CD4-positive, alpha-beta T cell treated with Interleukin-10 for 1 hour (primary cell): ENCODE measurements at places on chromosomes 13 and 19.
A peak's percentile ranks its signal among the peaks of the same experiment; 100 is the strongest.

DNA sequence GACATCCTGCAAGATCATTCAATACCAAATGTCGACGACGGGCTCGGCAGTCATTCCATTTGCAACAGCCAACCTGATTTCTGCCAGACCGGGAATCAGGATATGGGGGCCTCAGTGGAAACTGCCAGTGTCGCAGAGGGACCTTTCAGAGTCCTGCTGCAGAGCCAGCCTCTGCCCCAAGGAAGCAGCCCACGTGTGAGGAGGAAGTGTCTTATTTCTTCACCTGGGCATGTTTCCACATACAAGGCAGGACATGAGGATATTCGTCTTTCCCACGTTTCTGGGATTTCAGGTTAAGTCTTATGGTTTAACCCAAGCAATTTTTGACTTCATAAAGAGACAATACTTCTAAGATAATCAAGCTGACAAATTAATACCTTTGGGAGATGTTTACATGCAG is 69.9 kb downstream of the ABCC4 start:
- DNase-seq: no peak

- DNase-seq: peak; percentile 12
Observed at GRCh38 chr13:20412691-20413355, 112.8 kb downstream of the CRYL1 start.

DNA sequence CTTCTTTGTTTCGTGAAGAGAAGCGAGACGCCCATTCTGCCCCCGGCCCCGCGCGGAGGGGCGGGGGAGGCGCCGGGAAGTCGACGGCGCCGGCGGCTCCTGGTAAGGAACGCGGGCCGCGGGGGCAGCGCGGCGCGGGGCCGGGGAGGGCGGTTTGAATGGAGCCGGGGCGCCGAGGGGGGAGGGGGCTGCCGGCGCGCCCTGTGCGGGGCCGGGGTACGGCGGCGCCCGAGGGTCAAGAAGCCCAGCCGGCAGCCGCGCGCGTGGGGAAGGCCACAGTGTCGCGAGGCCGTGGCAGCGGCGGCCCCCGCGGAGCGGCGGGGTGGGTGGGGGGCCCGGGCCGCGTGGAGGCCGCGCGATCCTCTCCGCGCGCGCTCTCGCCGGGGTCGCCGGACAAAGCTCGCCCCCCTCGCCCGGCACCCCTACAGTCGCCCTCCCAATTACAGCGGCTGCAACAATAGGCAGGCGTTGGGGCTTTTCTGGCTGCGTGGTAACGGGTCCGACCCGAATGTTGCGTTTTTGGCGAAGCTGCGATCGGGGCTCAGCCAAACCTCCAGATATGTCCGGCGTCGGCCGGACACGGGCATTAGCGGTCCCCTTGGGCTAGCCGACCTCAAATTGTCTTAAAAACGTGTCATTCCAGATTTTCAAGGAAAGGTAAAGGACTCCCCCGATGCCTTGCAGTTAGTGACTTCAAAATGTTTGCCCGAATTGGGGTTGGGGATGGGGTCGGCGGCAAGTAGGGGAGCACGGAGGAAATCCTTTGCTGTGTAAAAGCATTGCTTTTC is 437 bp downstream of the SMARCA4 start:
- DNase-seq: no peak

DNA sequence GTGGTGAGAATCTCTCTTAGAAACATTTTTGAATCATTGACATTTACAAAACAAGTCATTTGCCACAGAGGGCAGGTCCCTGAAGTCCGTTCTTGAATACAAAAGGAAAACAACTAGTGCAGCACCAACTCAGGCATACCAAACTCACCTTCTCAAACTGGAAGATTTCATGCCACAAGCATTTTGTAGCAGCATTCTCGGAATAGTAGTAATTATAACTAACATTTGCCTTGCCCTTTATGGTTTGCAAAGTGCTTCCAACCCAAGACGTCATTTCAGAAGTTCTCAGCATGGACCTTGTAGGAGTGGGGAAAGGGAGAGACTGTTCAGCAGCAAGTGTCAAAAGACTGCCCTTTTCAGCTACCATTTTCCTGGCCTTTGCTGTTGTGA is 344.6 kb downstream of the RFC3 start:
- DNase-seq: no peak

DNA sequence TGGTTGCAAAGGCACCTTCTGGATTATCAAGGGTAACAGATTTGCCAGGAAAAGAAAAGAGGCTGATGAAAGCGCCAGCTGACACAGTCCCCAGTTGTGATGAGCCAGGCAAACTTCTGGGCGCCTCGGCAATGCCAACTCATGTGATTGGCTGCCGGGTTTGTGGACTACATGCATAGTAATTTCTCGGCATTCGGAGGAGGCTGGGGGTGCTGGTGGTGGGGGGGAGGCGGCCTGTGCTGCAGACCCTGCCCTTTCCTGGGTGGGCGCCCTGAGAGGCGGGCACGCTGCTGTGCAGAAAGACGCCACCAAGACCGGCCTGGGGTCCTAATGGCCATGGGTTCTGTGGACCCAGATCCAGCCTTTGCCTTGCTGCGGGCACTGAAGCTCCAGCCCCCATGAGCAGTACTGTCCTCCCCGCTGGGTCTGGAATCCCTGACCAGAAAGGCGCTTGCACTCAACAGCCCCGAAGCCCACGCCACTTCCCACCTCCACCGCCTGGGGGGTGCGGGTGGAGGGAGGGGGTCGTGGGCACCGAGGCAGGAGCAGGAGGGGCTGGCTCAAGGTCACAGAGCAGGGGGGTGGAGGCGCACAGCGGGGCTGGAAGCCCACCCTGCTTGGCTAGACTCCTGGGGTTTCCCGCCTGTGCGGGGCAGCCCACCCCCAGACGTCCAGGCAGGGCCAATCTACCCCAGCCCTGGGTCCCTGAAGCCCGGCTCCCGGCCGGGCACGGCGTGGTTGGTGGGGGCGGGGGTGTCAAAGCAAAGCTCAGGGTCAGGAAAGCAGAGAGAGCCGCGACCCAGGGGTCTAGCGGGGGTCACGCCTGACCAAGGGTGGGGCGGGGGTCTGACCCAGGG is 1.0 kb downstream of the DIRAS1 start:
- DNase-seq: no peak

GRCh38 chr19:53961523-53962356 is 997 bp upstream of the CACNG8 start:
- no peak for DNase-seq

DNA sequence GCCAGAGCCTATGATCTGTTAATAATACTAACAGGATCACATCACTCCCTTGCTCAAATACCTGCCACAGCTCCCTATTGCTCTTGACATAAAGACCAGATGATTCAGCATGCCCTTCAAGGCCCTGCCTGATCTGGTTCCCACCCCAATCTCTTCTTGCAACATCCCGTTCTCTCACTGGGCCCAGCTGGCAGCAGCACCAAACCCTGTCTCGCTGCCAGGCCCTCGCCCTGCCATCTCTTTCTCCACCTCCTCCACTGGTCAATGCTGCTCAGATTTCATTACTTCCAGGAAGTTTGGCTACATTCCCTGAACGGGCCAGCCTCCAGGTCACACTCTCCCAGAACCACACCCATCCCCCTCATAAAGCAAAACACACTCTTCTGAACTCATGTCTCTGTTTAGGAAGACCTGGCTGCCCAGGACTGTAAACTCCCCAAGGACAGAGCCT is 8.6 kb upstream of the BCAT2 start:
- no peak for DNase-seq

DNA sequence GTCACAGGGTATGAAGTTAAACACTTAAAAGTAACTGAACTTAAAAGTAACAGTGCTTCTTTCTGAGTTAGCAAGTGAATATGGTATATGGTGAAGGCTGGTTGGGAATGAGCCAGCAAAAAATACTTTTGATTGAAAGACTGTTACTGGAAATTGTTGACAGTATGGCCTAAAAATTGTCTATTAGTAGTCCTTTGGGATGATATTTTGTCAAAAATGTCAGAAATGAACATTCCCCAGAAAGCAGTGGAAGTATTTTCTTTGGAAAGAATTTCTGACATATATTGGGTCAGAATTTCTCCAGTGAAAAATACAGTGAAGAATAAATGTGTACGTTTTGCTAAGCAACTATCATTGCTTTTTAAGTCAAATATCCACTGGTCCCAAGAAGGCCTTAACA is 860.5 kb downstream of the PCDH9 start:
- no peak for DNase-seq

GRCh38 chr13:75372517-75372916 is 109.5 kb downstream of the TBC1D4 start:
- peak; percentile 50 for DNase-seq

- DNase-seq: no peak
Observed at GRCh38 chr19:16860118-16860517, 28.7 kb upstream of the F2RL3 start.

- no peak for DNase-seq
Observed at GRCh38 chr13:35804901-35805300, 326.3 kb downstream of the DCLK1 start.

DNA sequence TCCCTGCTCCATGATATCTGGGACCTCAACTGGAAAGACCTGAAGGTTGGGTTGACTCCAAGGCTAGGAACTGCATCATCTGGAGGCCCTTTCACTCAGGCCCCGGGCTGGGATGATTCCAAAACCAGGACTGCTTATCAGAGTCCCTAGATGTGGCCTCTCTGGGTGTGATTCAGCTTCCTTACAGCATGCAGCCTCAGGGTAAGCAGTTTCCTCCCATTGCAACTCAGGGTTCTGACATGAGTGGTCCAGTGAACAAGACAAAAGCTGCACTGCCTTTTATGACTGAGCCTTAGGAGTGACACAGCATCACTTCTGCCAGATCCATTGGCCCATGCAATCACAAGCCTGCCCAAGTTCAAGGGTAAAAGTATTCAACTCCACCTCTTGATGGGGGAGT is 502.8 kb downstream of the COG6 start:
- DNase-seq: no peak

DNA sequence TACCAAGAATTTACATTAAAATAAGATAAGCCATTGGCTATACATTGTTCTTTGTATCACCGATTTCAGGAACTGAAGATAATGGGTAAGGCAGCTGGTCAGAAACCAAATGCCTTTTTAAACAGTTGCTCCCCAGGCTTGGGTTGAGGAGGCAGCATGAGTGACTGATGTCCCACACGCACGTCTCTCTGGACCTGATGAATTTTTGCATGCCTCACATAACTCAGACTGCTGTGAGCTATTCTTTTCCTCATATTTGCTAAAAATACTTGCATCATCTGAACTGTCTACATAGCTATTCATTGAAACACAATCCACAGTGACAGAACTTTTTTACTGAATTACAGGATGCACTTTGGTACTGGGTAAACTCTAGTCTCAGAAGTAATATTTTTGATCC is 123.6 kb upstream of the MAB21L1 start:
- no peak for DNase-seq

GRCh38 chr13:77620138-77620537 is 77.3 kb upstream of the SLAIN1 start:
- no peak for DNase-seq

GRCh38 chr19:8115805-8116396 is 33.5 kb downstream of the FBN3 start:
- no peak for DNase-seq

- no peak for DNase-seq
Observed at GRCh38 chr19:5999693-6000092, 21.8 kb upstream of the RANBP3 start.

DNA sequence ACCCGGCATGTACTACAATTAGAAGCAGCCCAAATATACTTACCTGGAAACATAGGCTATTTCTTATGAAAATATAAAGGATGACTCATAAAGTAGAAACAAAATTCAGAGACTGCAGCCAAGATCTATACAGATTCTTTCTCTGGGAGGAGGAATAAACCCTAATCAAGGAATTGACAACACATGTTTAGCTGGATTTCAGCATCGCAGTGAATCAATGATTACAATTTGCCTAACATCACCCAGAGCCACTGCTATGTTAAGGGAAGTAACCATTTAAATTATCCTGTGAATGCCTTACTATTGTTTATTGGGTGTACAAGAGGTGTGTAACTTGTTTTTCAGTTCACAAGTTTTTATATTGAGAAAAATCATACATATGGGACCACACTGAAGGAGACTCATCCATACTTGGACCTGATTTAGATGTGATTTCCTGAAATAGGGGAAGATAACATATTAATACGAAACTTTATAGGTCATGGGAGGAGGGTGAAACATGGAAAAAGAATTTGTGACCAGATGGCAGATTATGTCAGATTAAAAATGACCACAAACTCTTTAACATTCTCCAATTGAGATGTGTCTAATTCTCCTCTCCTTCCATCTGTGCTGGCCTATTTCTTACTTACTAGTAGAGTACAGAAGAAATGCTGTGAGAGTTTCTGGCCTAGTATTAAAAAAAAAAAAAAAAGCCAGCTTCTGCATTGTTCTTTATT is 1168.4 kb downstream of the SLITRK1 start:
- DNase-seq: no peak

DNA sequence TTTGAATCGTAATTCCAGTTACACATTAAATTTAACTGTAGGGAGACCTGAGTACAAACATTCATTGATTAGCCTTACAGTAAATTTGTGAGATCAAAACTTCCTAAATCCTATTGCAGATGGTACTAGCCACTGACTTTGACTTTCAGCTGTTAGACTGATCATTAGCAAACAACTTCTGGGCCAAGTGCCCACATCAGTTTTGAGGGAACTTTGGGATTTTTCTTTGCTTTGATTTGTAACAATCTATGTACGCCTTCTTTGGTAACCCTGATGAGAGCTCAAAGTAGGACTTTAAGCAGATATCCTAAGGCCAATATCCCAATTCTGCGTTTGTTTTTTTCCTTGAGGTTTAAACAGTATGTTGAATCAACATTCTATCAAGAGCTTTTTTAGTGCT is 131.5 kb downstream of the DLEU7 start:
- DNase-seq: no peak

DNA sequence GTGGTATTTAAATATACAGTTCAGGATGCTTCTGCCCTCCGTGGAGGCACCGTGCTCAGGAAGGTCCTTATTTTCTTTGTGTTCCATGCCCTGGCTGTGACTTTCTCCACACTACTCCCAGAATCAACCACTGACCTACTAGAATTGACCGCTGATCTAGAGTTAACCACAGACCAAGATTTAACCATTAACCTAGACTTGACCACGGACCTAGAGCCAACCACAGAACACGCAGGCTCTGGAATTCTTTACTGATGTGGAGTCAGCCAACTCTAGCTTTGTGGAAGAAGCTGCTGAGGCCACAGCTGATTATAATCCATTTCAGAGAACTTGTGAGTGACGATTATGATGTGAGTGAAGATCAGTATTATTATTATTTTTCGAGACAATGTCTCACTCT is 18.0 kb downstream of the GTF2F2 start:
- no peak for DNase-seq

DNA sequence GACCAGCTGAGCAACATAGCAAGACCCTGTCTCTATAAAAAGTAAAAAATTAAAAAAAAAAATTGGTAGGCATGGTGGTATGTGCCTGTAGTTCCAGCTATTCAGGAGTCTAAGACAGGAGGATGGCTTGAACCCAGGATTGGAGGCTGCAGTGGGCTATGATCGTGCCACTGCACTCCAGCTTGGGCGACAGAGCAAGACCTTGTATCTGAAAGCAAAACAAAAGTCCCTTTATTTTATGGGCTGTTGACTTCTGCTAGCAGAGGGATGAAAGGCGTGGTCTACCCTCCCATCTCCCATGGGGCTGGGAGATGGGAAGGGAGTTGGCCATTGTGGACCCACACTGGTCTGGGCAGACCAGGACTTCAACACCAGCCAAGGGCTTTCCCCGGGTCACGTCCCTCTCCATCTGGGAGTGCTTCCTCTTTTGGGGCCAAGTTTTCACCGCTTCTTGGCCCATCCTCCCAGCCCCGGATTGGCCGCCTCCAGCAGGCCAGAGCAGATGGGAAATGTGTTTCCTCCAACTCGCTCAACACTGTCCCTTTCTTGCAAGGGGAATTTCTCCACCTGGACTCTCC is 2.2 kb upstream of the TNFSF9 start:
- DNase-seq: no peak
